CD8-positive, alpha-beta T cell (primary cell): ENCODE measurements at places on chromosomes 3 and 15. TPM values are rescaled to one million over a fixed set of nuclear protein-coding genes. Genes with fewer than 3 reads are reported as not detected.

DNA sequence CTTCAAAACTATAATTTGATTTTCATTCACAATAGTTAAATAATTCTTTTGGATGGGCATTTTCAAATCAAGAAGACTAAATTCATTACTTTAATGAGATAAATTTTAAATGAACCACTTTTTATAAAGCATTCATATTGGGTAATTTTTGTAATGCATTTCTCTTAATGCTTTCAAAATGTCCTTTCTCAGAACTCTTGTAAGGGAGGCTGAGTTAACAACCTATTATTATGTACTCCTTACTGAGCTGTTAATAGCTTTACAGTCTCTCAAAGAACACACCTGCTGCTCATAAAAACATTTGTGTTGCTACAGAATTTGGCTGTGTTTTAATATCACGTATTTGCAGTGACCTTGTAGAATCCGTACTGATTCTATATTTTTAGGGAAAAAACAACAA, 334.0 kb upstream of the ARL6 start:
- DNase-seq: no peak

DNA sequence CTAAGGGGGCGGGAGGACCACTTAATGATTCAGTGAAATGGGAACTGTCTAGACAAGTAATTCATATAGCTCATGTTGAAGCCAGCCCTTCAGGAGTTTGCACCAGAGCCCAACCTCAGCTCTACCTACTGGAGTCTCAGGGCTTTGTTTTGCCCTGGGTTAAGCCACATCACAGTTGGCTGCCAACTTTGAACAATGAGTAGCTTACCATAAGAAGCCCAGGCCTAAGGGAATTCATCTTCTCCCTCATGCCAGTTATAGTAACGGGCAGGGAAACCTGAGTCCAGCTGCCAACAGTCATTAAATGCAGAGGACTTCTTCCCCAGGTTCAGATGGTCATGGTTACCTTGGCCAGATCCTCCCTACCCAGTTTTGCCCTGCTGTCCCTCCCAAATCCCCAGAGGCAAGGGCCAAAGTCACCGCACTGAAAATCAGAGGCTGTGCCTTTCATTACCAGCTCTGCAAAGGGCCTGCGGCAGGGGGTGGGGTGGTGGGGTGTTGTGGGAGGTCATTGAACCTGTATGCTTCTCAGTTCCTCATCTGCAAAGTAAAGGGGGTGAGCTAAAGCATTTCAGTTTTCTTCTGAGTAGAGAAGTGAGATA, 302.2 kb upstream of the NR2E3 start:
- DNase-seq: no peak

DNA sequence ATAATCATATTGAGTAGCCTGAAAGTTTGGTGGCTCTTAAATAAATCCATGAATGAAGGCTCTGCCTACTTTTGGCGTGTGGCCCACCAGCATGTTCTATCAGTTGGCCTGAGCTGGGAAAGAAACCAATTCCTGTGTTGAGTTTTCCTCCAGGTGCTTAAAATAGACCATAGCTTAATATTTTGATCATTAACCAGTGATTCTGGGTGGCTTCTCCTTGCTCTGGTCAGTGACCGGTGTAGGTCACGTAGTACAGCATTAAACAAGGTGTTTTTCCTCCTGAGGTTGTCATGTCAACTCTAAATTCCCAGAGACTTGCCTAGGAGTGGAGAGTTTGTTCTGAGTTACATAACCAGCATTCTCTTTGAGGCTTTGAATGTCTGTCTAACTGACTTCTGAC, 1.3 kb downstream of the HHLA2 start:
- no peak for DNase-seq

Gene VILL
- total RNA-seq: 19.0 TPM

GRCh38 chr3:52533623-52534280, at the start of gene NT5DC2:
Gene NT5DC2, minus strand, starts transcription at chr3:52533857. Its CDS starts 120 bp downstream, at chr3:52533737.
- DNase-seq: peak; percentile 52

GRCh38 chr3:168096210-168096652, 507 bp upstream of the GOLIM4 start:
- no peak for DNase-seq

Gene MASP1
- not detected for total RNA-seq

- no peak for DNase-seq
Measured at GRCh38 chr3:67640023-67640660, 14.3 kb downstream of the SUCLG2 start.

Gene SORD
- 1.2 TPM for total RNA-seq

Gene DUOXA1
- not detected for total RNA-seq

Gene GNAT1
- total RNA-seq: 0.30 TPM

GRCh38 chr3:104438706-104439105, 928.0 kb upstream of the ALCAM start:
- DNase-seq: no peak

Gene GOLGA6D
- 0.14 TPM for total RNA-seq

Gene CHRM5
- not detected for total RNA-seq

GRCh38 chr3:119570229-119570628, 9.1 kb upstream of the ADPRH start:
- no peak for DNase-seq

DNA sequence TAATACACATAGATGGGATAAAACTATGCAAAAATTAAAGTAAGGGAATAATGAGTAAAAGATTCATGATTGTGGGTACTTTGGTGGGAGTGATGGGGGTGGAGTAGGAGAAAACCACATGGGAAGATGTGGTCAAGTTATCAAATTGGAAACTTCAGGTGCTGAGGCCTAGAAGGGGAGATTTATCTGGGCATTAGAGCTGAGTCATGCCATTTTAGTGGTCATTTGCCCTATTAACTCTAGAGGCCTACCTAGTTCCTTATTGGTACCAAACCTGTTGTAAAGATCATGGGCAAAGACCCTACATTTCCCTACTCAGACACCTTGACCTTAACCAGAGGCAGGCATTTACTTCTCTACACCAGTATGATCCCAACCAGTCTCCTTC, 125.9 kb upstream of the BCL6 start:
- DNase-seq: no peak

DNA sequence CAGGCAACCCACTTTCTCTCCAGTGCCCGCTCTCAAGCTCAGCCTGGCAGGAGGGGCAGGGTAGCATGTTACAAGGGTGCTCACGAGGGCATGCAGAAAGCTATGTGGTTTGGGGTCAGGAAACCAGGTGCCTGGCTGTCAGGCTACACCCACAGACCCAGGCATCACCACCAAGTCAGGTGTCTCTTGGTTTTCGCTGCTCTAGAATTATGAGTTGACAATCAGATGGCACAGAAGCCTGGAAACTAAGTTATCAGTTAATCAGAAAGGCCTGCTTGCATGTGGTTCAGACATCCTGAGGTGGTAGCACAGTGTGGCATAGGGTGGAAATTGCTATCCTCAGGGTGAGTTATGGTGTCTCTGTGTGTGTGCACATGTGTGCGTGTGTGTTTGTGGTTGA, 16.2 kb upstream of the CCR9 start:
- peak; percentile 53 for DNase-seq

DNA sequence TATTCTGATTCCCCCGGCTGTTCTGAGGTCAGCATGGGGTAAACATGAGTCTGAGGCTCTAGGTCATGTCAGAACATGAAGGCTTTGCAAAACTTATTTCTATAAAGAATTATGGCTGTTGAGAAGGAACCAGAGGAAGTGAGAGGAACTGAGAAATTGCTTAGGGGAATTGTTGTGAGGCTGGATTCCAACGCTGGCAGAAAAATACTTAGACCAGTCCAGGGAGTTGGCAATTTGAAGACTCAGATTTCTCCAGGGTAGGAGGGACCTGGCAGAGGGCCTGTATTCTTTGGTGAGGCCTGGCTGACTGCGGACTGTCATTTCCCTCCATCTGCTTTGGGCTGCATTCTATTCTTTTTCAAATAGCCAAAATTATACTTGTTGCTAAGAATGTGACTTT, 155.5 kb downstream of the PLD1 start:
- no peak for DNase-seq

DNA sequence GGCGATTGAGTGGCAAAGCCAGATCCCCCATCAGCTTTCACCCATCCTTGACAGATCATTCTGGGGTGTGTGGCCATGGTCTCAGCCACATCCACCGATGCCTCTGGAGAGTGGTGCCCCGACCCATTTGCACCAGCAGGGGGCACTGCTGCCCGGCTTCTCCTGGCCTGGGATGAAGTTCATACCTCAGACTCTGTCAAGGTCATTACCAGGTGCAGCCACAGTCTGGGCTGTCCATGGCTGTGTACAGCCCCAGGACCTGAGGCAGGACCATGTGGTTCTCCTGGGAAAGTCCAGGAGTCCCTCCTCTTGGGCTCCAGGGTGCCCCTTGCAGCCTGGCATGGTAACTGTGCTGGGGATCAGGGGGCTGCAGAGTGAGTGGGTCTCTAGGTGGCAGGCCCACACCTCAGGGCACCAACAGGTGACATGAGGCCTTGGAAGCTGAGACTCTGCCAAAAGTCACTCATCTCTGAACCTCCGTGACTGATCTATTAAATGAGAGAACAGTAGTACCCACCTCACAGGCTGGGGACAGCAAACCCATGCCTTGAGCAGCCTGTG, 67.2 kb downstream of the CACNA2D2 start:
- DNase-seq: peak; percentile 65

Gene NR1I2
- total RNA-seq: not detected

Gene ACP3
- not detected for total RNA-seq

Gene SEC61A1
- total RNA-seq: 131 TPM

Gene RAD51
- 1.3 TPM for total RNA-seq

DNA sequence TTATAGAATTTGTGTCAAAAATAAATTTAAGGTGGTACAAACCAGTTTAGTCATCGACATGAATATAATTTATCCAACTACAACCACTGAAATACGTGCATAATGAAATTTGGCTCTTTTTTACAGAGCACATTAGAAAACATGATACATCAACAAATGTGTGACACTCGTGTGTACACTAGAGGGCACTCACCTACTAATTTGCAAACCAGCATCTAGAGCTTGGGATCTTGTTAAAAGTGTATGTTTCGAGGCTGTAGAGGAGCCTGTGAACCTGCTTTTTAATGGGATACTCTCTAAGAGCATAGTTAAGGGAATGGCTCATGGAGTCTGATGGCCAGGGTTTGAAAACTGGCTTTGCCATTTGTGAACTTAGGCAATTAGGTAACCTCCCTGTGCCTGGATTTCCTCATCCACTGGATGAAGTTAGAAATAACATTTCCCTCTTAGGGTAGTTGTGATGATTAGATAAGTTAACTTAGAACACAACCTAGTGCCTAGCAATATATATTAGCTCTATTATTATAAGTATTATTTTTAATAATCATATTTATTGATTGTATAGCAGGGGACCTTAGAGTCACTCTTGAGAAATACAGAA, 8.8 kb upstream of the CPOX start:
- no peak for DNase-seq

DNA sequence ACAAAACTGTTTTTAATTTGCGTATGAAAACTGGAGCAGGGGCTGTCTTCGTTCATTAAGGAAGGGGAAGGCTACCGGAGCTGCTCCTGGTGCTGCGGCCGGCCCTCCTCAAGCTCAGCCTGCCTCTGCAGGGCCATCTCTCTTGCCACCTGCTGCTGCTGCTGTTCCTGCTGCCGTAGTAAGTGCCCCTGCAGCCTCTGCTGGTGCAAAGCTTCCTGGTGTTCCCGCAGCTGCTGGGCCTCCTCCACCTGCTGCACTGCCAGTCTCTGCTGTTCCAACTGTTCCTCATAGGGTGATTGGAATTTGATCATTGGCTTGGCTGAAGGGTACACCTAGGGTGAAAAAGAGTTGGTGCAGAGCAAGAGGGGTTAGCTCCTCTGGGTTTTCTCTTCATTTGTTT, 66.0 kb downstream of the GOLIM4 start:
- no peak for DNase-seq

DNA sequence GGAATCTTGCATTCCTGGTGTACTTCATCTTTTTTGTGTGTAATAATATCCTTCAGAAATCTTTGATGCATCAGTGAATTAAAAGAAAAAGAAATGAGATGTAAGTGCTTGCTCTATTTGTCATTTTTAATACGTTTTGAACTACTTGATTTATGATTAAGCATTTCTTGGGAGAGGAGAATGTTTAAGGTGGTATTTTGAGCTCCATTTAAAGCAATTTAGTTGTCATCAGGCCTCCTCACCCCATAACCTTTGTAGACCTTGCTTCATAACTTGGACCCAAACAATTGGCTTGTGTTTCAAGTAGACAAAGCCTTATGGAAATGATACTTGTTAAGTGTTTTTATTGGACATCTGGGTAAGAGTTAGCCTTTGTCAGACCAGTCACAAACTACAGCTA, 87.1 kb upstream of the VEPH1 start:
- DNase-seq: no peak

GRCh38 chr15:32872621-32873283, 154.9 kb downstream of the GREM1 start:
- DNase-seq: no peak

DNA sequence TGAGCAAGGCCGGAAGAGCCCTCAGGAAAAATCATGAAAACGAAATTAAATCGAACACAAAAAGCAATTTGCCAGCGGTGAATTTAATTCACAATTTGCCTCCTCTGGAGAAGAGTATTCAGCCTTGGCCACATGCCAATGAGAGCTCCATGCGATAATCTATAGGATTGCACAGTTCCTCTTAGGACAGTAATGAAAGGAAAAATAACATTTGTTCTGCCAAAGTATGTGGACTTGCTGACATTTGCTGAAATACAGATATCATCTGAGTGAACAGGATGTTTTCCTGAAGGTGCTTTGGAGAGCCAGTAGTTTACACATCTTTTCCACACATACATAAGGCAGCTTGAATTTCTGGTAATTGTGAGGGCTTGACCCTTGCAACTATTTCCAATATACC, 188.6 kb upstream of the PDZRN3 start:
- DNase-seq: no peak

GRCh38 chr3:69948246-69948862, 51.2 kb upstream of the SAMMSON start:
- no peak for DNase-seq

Gene GABRR3
- not detected for total RNA-seq
